Foreskin keratinocyte (primary cell): ENCODE measurements at places on chromosomes 3 and 15.

DNA sequence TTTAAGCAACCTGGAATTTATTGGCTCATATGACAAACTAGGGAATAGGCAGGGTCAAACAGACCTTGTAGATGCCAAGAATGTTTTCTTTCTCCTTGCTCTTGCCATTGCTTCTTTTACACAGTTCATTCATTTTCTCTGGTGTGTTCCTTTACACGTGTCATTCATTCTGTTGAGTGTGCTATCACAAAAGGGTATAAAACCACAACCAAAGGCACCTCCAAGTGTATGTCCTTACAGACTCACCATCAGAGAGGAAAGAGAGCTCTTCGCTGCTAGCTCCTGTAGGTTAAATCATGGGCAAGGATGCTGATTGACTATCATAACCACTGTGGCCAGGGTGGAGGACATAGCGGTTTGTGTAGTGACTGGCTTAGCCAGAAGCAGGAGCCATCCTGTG lies 19.2 kb upstream of the FRMD4B start:
- no peak for DNase-seq

DNA sequence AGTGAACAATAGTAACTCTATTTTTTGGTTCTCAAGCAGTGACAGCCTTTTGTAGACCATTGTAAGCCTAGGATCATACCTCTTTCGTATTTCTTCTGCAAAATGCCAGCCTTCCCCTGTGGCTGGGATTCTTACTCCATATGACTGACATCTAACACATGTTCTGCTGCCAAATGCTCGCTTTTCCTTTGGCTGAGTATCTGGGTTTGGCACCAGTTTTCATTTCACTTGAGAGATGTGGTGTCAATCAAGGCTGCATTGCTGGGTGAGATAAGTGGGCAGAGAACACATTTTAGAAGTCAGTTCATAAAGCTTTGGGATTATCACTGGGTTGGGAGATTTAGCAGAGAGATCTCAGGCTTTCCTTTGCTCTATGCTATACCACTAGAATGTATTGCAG lies 514.7 kb upstream of the SGO1 start:
- DNase-seq = no peak

DNA sequence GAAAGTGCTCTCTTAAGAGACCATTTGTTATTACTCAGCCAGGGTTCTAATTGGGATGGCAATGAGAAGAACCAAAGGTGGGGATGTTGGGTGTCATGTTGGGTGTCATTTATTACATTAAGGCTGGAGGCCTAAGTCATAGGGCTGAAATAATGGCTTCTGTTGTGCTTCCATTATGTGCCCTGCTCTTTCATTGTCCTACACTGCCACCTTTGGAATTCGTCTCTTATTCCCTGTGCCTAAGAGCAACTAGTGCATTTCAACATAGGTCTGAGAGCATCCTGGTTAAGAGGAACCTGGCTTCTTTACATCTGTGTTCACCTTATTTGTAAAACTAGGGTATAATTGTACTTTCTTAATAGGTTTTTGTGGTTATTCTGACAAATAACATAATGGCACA lies 32.2 kb downstream of the RIOX2 start:
- DNase-seq = no peak

DNA sequence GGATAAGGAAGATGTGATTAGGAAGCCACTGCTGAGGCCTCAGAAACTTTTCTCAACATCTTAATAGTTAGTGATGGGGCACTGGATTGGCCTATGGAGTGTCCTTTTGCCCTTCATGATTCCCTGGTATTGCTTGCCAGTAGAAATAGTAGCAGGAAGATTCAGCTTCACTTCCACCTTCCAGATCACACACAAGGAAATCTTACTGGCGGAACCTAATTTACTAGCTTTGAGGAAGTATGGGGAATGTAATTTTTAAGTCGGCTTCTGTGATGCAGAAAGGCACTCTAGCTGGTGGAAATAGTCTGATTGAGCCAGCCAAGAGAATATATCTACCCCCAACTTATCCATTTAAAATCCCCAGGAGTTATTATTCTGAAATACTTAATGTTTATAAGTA lies 46.5 kb downstream of the LPP start:
- no peak for DNase-seq

- DNase-seq = no peak
Observed at GRCh38 chr3:42317137-42317536, 51.2 kb upstream of the CCK start.

- no peak for DNase-seq
Observed at GRCh38 chr3:130976706-130977105, 49.9 kb downstream of the ASTE1 start.

GRCh38 chr3:1734494-1735122 lies 364.1 kb upstream of the CNTN4 start:
- DNase-seq = peak; percentile 75

- DNase-seq = no peak
Observed at GRCh38 chr3:159447841-159448240, 540.8 kb upstream of the IL12A start.

DNA sequence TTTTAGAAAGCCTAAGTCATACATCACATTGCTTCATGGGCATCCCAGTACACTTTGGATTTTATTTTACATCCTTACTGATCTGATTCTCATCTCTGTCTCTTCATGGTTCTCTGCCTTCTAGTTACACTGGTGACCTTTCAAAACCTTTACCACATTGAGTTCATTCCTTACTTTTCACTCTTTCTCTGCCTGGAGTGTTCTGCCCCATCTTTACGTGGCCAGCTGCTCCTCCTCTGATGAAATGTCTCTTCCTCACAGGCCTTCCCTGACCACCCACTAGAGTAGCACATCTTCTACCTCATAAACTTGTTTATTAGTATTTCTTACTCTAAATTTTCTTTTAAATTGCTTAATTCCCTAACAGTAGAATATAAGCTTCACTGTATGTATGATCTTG lies 17.7 kb downstream of the CTNNB1 start:
- no peak for DNase-seq
